ENCODE measurements at places on chromosomes 7 and 10.

GRCh38 chr10:98489561-98490481 lies 43.1 kb upstream of the HPS1 start:
- no peak for DNase-seq

- no peak for DNase-seq
These were observed 88.5 kb downstream of the ANKRD7 start for GRCh38 chr7:118312966-118313365.

GRCh38 chr7:23615331-23615730 lies 18.1 kb downstream of the CCDC126 start:
- no peak for DNase-seq

GRCh38 chr7:13035233-13035632 lies 347.8 kb downstream of the ARL4A start:
- DNase-seq, result no peak

DNA sequence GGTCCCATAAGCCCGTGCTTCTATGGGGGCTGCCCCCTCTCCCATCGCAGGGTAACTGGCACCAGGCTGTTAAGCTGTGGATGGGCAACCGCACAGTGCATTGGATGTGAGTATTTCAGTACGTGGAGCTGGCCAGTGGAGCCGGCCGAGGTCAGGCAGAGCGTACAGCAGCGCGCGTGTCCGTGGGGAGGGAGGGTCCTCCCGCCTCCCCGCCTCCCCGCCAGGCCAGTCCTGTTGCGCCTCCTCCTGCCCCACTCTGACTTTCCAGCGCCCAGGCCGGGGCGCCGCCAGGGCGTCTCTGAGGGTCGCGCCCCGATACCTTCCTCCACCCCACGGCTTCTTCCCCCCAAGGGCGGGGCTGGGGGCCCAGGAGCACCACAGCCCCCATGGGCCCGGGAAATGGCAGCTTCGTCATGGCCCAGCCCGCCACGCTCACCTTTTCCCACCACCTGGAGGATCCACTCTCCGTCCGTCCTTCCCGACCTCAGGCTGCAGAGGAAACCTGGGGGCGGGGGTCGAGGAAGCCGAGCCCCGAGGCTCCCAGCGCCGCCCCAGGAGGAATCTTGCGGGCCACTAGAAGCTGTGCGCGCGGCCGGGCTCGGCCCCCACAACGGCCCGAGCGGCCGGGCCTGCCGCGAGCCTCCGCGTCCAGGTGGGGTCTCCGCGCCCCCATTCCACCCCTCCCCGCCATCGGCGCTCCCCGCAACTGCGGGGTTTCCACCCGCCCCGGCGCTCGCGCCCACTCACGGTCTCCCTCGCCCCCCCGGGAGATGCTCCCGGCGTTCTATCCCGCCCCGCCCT lies 831 bp upstream of the PFKP start:
- no peak for DNase-seq

DNA sequence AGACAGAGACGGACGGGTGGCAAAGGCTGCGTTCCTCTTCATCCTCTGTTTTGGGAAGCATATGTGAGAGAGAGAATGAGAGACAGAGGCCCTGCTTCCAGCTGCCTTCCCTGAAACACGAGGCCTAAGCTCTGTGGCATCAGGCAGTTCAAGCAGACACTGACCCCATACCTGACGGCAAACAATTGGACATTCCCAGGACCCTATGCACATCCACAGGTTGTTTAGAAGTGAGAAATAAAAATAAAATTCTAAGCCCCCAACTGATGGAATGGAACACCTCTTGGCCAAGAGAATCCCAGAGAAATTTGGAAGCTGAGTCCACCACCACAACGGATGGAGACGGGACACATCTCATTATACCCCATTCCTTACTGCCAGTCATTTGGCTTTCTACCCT lies 105.3 kb downstream of the CPXM2 start:
- no peak for DNase-seq

DNA sequence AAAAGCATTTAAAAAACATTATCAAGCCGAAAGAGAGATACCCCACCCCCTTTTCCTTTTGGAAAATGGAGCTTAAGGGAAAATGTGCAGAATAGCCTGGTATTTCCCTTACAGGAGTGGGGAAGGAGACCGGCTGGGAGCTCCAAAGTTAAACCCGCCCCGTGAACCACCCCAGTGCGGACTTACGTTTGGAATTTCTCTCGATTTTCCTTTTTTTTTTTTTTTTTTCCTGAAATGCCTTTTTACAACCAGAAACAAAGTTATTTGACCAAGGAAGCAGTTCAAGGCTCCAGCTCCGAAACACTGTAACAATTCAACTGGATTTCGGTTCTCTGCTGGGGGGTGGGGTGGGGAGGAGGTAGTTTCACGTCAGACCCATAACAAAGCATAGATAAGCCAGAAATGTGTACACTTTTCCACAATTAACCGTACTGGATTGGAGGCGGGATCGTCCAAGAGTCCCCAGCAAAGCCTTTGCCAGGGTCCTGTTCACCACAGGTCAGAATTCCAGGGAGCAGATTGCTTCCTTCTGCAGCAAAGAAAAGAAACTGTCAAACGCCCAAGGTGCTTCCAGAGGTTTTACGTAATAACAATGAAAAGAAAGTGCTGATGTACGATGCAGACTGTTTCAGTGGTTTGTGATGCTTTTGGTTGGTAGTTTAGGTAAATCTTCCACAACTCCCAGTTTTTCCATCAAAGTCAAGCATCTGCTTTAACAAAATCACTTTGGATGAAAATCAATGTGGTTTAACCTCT lies 6.7 kb downstream of the SKIDA1 start:
- DNase-seq, result no peak

GRCh38 chr10:77925795-77926565 lies 575 bp downstream of the DLG5 start:
- DNase-seq, result peak; percentile 49

DNA sequence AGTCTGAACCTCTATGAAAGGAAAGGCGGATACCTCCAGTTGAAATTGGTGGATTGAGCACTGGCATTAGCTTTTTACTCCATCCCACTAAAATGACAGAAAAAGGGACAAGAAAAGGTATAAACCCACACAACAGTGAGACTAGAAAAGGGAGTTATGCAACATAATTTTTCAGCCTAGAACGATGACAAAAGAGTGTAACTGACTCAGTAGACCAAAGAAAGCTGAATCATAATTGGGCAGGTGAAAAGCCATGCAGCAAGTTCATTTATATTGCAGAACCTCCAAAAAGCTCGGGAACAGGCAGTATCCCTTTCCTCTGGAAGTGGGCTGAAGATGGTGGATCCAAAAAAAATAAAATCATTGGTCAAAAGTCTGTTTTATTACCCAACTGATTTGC lies 30.5 kb upstream of the ZCCHC24 start:
- no peak for DNase-seq

DNA sequence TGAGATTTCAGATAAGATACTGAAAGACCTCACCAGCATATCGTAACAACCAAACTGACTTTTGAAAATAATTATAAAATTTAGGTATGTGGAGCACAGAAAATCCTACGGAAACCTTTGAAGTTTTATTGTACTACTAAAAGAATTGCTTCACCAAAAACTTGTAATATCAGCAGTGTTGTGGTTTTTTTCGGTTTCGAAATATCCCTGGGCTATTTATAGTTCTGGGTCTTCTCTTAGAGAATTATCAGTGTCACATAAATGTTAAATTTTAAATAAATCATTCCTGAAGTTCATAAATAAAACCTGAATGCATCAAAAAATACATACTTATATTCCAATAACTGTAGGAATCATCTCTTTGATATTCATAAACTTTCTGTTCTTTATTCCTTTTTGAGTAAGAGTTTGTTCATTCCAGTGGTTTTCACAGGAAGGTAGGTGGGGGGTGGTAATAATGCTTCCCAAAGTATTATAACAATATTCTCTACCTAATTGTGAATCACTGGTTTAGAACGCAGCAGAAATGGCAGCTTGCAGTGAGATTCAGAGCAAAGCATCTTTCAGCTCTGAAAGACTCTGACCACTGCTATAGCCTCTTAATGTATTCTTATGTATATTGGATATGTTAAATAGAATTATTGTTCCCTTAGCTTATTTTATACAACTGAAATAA lies 60.2 kb downstream of the ZNF277 start:
- no peak for DNase-seq

- DNase-seq, result no peak
These were observed 32.7 kb upstream of the VSIR start for GRCh38 chr10:71805776-71806703.

DNA sequence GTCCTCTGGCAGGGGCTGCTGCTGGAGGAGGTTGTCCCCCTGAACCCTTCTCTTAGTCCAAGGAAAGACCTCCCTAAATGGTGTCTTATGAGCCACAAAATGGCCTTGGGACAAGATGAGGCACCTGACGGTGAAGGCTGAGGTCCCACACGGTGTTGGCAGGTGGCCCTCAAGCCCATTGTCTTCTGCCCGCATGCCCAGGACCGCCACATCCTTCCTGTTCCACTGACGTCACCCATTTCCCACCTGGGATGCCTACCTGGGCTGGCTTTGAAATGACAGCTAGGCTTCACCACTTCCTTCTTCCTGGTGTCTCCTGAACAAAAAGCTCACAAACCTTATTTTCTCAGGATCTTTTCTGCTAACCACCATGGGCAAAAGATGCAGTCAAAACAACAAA lies 2.1 kb upstream of the DMBT1 start:
- DNase-seq, result peak; percentile 46

GRCh38 chr10:5594271-5595049 lies 69.7 kb downstream of the CALML3 start:
- no peak for DNase-seq

DNA sequence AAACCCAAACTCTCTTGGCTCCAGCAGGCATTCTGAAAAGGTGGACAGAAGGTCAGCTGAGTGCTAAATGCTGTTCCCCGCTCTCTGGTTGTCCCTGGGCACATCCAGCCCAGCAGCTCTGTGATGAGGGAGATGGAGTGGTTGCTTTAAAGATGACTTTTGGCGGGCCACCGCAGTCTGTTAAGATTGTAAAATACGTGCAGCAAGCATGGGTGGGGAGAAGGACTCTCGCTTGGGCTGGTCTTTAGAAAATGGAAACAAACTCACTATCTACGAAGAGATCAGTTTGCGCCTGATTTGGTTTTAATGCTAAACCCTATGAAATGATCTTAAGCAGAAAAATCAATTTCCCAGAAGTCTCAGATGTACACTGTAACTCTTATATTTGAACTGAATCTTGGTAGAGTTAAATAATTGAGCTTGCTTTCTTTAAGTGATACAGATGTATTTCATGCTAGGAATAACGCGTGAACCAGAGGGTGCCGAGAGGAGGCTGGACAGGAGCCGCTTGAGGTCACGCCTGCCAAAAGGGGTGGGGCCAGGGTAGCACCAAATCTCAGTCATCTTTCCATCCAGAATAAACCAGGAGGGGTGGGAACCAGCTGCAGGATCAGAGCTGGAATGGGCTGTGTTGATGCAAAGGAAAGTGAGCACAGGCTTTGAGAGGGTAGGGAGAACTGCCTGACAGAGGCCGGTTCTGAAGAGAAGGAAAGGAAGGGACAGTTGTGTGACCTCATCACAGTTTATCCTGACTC lies 170.2 kb upstream of the MKI67 start:
- no peak for DNase-seq

DNA sequence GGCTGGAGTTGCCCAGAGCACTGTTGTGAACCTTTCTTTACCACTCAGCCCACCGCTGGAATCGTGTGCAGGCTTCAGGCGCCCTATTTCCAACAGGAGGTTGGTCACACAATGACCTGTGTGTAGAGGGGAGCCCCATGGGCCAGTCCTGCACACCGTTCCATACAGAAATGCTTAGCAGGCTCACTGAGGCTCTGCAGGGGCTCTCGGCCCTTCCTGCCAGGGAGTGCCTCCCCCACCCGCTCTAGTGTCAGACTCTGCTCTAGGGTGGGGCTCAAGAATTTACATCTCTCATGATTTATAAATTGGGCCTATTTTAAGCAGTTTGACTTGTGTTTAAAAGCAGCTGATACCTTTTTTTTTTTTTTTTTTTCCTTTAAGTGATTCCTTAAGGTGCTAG lies 42.0 kb downstream of the SHH start:
- no peak for DNase-seq

DNA sequence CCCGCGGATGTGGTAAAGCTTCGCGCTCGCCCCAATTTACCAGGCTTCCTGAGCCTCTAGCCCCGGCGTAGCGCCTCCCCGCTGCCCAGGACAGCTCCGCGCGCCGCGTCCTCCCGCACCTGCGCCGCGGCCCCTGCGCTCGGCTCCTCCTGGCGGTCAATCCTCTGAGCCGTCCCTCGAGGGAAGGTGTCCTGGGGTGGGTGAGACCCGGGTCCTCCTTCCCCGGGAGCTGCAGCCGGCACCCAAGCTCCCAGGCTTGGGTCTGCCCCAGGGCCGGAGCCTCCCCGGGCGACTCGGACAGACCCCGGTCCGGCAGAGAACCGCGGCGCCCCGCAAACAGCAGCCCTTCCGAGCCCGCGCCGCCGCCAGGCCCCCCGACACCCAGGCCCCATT lies 512 bp downstream of the OSBPL3 start:
- DNase-seq, result peak; percentile 84

DNA sequence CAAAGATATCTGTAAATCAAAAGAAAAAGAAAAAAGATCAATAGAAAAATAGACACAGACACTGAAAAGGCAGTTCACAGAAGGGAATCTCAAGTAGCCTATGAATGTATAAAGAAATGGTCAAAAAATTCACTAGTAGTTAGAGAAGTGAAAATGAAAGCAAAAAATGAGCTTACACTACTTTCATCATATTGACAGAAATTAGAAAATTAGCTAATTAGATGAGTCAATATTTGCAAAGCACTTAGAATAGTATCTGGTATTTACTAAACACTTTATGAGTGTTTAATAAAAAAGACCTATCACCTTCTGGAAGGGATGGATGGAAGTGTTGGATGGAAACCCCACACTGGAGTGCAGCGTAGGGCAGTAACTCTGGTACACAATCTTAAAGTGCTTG lies 1.7 kb upstream of the CFAP58 start:
- no peak for DNase-seq

DNA sequence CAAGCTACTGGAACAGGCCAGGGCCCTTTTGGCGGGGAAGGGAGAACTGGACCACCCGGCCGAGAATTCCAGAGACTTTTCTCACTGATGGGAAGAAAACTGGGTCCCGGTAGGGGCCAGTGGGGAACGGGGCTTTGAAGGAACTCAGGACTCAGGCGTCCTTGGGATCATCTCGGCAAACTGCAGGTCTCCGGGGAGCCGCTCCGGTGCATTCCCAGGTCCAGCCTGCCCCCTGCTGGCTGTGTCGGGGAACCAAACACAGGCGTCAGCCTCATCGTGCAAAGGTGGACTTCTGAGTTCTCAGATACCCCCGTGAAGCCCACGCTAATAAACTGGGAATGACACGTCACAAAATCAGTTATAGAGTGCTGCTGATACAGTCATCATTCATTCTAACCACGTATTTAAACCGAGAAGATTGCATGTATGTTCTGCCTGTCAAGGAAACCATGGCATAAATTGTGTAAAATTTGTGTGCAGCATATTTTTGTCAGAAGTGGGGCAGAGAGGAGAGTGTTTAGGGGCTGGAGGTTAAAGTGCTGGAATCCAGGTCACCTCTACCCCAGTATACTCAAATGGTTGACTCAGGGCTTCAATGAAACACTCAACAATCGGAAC lies 76.1 kb upstream of the CPXM2 start:
- peak; percentile 63 for DNase-seq

- DNase-seq, result no peak
These were observed 247.7 kb downstream of the IPMK start for GRCh38 chr10:58019863-58020537.

DNA sequence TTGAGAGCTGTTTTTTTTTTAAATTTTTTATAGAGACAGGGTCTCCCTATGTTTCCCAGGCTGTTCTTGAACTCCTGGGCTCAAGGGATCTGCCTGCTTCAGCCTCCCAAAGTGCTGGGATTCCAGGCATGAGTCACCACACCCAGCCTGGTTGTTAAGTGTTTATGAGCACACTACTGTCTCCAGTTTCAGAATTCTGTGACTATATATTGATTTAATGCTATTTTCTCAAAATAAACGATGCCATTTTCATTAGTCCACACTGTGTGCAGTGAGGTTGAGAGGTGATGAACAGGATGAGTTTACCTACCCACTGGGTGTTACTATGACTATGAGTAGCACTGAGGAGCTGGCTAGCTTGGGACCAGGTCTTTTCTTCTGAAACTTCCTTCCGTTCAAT lies 110.9 kb upstream of the FAM180A start:
- DNase-seq, result no peak
